Sciatic nerve (tissue), 2 donors: ENCODE measurements at places on chromosomes 3 and 15.

DNA sequence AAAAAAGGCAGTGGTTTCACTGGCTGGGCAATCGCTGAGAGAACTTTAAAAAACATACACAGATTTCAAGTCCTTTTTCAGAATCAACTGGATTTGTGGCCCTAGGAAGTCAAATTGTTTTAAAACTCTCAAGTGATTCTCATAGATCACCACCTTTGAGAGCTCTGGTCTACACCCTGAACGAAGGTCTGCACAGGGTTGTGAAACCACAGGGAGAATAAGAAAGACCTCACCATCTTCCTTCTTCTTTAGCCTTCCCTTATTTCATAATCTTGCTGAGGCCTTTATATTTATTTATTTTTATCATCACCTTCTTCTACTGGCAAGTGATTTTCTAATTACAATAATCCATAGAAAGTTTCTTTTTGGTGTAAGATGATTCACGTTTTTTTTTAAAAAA lies 58.1 kb downstream of the FOXP1 start:
- DNase-seq = no peak

- DNase-seq = no peak
Observed at GRCh38 chr15:91412138-91412928, 312.3 kb downstream of the SV2B start.

DNA sequence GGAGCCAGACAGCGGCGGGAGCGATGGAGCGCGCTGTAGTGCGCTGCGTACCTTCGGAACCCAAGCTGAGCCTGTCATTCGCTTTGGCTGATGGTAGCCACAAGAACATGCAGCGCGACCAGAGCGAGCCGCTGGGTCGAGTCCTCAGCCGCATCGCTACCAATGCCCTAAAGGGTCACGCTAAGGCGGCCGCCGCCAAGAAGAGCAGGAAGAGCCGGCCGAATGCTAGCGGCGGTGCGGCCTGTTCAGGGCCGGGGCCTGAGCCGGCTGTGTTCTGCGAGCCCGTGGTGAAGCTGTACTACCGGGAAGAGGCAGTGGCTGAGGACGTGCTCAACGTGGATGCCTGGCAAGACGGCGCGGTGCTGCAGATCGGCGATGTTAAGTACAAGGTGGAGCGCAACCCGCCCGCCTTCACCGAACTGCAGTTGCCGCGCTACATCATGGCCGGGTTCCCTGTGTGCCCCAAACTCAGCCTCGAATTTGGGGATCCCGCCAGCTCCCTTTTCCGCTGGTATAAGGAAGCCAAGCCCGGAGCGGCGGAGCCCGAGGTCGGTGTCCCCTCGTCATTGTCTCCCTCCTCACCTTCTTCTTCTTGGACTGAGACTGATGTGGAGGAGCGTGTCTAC lies 498 bp downstream of the PDE12 start:
- DNase-seq = no peak

- no peak for DNase-seq
Observed at GRCh38 chr3:62356356-62356755, 17.0 kb downstream of the FEZF2 start.

GRCh38 chr3:163919154-163919553 lies 1159.1 kb downstream of the SI start:
- DNase-seq = no peak

DNA sequence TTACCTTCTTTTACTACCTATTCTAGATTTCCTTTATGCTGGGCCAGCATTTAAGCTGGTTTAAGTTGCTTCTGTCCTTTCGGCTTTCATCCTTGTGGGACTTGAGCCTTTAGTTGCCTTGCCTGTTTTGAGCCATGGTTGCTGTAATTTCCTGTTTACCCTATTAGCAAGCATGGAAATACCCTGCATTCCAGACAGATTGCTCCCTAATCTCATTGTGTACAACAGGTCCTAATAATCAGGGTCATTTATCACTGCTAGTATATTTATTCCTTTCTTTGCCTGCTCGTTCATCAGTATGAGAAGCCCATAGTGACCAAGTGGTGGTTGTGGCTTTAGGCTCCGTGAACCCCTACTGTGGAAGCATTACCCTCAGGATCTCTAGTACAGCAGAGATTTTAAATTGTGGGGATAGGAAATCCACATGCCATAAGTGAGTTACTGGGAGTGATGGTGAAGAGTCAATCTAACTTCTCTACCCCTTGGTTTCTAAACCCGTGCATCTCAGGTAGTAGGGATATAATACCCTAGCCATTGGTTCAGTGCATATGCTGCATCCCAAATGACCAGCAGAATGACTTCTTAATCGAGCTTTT lies 31.9 kb downstream of the NCK1 start:
- no peak for DNase-seq

GRCh38 chr15:80604583-80605575 lies 90.2 kb upstream of the ABHD17C start:
- DNase-seq = no peak

DNA sequence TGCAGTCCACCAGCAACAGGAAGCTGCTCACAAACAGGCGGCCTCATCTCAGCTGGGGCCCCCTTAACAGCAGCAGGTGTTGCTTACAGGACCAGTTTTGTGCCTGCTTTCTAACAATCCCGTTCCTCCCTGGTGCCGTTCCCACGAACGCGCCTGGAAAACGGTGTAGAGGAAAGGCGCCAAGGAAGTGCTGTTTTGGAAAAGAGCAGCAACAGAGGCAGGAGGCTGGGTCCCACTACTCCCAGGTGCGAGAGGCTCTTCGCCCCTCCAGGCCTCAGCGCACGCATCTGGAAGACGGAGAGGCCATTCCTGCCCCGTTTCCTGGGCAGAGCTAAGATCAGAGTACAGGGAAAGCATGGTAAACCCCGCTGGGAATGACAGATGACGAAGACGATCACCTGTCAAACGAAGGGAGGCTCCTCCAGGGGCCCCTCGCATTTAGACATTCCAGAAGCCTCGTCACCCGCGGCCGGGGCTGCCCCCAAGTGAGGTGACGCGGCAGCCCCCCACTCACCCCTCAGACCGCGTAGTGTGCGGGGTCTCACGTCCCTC lies 603 bp downstream of the SCAPER start:
- DNase-seq = no peak

- no peak for DNase-seq
Observed at GRCh38 chr15:34709866-34710265, 44.9 kb downstream of the GJD2 start.

GRCh38 chr3:42300013-42300412 lies 34.0 kb upstream of the CCK start:
- no peak for DNase-seq

DNA sequence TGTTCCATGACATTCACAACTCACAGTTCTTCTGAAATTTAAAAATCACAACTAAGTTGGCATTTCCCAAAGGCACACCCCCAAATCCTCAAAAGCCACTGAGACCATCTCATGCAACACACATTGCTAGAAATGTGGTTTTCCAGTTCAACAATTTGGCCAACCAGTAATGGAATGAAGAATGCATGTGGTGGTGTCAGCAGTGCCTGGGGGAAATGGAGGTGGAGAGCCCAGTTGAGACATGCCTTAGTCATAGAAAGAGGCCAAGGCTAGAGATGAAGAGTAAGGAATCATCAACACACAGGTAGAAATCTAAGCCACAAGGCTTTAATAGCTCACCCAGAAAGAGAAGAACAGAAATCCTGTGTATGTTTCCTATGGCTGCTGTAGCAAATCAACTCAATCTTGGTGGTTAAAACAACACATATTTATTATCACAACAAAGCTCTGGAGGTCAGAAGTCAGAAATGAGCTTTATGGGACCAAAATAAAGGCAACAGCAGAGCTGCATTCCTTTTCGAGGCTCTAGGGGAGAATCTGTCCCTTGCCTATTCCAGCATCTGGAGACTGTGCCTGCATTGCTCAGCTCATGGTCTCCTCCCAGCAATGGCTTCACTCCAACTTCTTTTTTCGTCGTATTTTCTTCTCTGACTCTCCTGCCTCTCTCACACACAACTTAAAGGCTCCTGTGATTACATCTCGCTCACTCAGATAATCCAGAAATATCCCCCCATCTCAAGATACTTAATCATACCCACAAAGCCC lies 54.0 kb downstream of the SNTN start:
- DNase-seq = no peak

- DNase-seq = no peak
Observed at GRCh38 chr3:104750581-104750980, 616.1 kb upstream of the ALCAM start.

DNA sequence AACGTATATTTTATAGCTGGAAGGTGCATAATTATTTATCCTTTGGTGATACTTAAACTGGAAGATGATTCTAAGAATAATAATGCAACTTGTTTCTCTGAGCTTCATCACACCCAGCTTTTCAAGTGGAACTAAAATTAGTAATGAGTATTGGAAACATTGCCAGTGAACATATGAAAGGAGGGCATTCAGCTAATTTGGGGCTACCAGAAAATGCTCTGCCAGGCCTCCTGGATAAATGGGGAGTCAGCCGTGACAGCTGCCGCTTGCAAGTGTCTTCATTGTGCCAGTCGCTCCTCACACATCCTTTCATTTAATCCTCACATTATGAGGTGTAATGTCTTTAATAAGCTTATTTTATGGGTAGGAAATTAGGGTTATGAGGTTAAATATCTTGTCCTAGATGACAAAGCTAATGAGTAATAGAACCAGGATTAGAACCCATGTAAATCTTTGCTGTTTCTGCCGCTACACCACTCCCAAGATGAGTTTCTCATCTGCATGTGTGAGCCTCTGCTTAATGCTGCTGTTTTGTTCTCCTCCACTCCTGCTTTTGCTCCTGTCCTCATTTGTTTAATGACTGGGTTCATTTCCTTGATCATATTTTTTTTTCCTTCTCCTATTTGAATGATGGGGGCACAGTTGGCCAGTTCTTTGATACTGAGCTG lies 155.7 kb downstream of the PLCL2 start:
- DNase-seq = no peak

GRCh38 chr3:171688002-171688401 lies 122.3 kb downstream of the PLD1 start:
- DNase-seq = no peak

DNA sequence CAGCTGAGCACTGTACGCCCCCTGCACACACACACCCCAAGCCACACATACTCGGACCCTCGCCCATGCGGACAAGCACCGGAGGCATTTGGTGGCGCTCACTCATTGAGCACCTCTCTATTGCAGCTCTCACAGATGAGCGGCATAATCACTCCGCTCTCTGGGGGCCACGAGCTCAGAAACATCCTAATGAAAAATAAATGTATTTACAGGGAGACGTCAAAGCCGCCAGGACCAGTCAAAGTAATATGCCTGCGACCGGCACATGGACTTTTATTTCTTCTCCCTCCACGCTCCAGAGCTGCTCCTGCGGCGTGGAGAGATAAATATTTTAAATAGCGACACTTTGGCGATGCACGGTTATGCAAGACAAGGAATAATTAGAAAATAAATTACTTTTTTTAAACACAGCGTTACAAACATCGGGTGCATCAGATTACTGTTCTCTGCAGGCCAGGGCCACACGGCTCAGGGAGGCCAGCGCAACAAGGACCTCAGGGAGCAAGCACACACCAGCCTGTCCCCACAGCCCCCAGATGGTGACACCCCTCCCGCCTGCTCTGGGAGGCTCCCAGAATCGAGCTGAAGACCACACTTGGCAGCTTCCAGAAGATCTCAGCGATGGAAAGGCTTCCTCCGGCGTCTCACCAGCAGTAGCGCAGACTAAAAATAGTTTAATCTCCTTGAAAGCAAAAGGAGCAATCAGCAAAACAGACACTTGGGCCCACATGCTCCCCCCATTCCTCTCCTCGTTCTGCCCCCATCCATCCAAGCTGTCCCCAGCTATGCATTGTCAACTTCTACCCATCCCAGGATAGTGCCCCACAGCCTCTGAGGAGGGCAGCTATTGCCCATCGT lies 48.0 kb downstream of the CACNA2D2 start:
- DNase-seq = no peak

GRCh38 chr3:142021127-142021526 lies 128.2 kb downstream of the TFDP2 start:
- DNase-seq = no peak

GRCh38 chr3:121627211-121627610 lies 33.5 kb downstream of the HCLS1 start:
- no peak for DNase-seq

DNA sequence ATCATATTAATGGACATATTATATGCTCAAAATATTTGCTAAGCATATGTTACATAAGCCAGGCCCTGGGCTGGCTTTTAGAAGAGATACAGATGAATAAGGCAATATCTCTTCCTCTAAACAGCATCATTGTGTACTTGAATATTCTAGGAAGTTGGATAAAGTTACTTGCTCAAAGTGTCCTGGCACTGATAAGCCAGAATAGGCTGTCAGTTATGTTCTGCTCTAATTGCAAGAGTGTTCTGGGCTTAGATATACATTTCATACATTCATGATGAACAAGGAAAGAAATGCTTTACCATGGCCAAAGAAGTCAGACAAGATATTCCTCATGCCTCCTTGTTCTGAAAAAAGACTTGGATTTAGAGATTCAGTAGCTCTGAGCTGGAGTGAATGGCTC lies 40.7 kb downstream of the KBTBD12 start:
- no peak for DNase-seq

- no peak for DNase-seq
Observed at GRCh38 chr3:143334231-143334630, 214.7 kb downstream of the CHST2 start.

- DNase-seq = no peak
Observed at GRCh38 chr3:28940994-28941393, 339.9 kb upstream of the RBMS3 start.

DNA sequence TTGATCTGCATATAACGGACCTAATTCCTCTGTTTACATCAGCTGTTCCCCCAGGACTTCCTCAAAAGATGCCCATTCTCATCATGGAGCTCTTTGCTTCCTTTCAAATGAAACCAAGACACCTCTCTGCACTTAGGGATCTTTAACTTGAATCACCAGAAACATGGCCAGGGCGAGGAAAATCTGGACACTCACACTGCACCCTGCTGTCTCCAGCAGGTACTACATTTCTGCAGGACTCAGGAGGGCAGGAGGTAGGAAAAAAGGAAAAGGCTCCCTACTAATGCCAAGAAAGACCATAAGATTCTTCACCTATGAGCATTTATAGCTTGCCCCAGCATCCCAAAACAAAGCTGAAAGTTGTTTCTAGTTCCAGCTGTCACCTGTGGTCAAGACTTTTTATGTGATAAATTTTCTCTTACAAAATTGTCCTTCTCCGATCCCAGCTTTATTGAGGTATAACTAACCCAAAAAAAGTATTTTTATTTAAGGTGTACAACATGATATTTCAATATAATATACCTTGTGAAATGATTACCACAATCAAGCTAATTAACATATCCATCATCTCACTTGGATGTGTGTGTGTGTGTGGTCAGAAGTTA lies 87.3 kb upstream of the C15orf61 start:
- DNase-seq = peak; percentile 63

DNA sequence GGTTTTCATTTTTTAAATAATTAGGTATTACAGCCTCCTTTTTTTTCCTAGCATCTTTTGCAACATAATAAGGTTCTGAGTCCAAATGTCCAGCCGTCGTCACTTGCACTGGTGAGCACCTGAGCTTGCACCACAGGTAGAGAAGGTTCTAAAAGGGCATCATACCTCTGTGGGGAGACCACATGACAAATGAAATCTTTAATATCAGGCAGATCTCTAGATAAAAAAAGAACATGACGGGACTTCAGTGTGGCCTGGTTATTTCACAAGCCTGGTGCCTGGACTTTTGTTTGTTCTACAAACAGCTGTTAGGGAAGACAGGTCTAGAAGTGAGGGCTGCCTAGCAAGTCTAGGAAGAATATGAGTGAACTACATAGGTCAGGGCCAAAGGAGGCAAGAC lies 3.6 kb downstream of the ZBED2 start:
- DNase-seq = no peak

- no peak for DNase-seq
Observed at GRCh38 chr3:127552038-127552437, 38.5 kb downstream of the TPRA1 start.

- no peak for DNase-seq
Observed at GRCh38 chr3:43388175-43388574, 101.8 kb downstream of the SNRK start.
